ENCODE measurements at places on chromosomes 16 and 17.

DNA sequence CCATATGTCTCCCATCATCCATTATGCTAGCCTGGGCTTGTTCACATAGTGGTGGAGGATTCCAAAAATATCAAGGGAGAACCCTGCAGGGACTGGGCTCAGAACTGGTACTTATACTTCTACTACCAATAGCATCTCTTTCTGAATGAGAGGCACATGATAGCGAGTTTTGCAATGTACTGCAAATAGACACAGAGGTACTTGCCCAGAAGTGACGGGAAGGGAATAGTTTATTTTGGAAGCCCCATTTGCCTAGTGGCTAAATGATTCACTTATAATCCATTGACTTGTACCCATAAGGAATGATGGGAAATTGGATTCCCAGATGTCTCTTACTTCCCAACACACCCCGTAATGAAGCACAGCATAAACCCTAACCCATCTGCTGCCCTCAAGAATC is 124.8 kb upstream of the ERCC4 start:
- DNase-seq, result no peak

- no peak for DNase-seq
These were observed 57.9 kb upstream of the FOXF1 start for GRCh38 chr16:86452451-86452850.

DNA sequence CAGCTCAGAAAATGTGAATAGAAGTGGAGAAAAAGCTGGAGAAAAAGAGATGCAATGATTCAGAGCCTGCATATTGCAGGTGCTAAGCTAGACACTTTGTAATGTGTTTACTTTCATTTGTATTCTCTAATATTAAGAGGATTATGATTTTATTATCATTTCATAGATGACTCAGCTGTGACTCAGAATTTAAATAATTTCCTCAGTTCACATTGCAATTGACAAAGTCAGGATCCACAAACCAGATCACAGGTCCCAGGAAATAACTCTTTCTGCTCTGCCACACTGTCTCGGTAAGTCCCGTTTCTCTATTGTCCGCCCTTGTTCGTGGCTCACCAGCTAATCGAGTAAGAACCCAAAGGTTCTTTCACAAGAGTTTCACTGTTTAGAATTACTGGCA is 235.4 kb upstream of the MON1B start:
- no peak for DNase-seq

DNA sequence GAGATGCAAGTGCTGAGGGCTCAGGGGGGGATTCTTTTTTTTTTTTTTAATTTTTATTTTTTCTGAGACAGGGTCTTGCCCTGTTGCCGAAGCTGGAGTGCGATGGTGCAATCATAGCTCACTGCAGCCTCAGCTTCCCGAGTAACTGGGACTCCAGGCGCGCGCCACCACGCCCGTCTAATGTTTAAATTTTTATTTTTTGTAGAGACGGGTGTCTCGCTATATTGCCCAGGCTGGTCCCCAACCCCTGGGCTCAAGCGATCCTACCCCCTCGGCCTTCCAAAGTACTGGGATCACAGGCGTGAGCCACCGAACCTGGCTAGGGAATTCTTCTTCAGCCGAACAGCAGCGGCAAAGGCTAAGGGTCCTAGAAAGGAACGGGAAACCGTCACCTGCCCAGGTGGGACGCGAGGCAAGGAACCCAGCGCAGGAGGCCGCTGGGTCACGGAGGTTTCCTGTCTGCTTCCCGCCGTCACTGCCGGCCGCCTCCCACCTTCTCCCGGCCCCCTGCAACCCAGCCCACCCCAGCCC is 13.3 kb upstream of the OR1F1 start:
- DNase-seq, result no peak

GRCh38 chr17:17445925-17446665 is 30.7 kb upstream of the MED9 start:
- DNase-seq, result no peak

- no peak for DNase-seq
These were observed 21.9 kb downstream of the ADORA2B start for GRCh38 chr17:15966879-15967248.

All from activated CD4-positive, alpha-beta T cell treated with anti-CD3 and anti-CD28 coated beads for 24 hours (primary cell).